Heart left ventricle (tissue), 16 donors: ENCODE measurements at places on chromosomes 2 and 18. TPM values are rescaled to one million over a fixed set of nuclear protein-coding genes. Genes with fewer than 3 reads are reported as not detected.
A peak's percentile ranks its signal among the peaks of the same experiment; 100 is the strongest.

- DNase-seq: no peak
Measured at GRCh38 chr2:154670083-154670482, 28.4 kb upstream of the KCNJ3 start.

DNA sequence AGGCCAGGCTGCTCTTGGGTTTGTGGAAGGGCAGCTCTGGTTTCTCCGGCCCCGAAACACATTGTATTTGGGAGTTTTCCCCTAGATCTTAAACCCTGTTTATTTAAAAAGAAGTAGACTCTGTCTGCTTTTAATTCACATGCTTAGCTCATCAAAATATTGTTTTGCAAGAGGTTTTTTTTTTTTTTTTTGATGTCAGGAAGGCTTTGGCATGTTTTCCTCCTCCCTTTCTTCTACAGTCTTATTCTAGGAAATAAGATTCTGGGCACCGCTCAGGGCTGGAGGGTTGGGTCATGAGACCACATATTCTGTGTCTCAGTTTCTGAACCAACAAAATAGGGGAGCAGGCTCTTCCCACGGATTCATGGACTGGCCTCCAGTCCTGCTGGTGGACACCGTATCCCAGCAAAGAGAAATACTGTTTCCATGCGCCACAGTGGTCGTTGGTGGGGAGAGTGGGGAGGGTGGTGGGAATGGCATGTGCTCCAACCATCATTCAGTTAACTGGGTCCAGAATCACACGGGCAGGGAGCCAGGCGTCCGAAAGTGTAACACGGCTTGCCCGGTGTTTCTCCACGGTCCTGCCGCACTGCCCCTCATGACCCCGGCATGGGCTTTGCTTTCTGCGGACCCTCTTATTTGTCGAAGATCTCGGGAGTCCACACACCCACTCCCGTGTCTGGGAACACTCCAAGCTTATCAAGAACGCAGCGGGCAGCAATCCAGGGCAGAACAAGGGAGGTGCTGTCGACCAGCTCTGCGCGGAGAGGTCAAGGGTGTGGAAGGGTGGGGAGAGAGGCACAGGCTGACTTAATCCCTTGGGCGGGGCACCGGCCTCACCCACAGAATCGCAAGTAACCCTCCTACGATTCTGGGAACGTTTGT lies 176.7 kb downstream of the GLI2 start:
- DNase-seq: peak; percentile 80

GRCh38 chr2:36449213-36449612 lies 93.6 kb downstream of the CRIM1 start:
- DNase-seq: no peak

GRCh38 chr2:61512768-61513398 lies 25.3 kb downstream of the XPO1 start:
- no peak for DNase-seq

- no peak for DNase-seq
Measured at GRCh38 chr2:9430316-9431293, 7.2 kb downstream of the CPSF3 start.

DNA sequence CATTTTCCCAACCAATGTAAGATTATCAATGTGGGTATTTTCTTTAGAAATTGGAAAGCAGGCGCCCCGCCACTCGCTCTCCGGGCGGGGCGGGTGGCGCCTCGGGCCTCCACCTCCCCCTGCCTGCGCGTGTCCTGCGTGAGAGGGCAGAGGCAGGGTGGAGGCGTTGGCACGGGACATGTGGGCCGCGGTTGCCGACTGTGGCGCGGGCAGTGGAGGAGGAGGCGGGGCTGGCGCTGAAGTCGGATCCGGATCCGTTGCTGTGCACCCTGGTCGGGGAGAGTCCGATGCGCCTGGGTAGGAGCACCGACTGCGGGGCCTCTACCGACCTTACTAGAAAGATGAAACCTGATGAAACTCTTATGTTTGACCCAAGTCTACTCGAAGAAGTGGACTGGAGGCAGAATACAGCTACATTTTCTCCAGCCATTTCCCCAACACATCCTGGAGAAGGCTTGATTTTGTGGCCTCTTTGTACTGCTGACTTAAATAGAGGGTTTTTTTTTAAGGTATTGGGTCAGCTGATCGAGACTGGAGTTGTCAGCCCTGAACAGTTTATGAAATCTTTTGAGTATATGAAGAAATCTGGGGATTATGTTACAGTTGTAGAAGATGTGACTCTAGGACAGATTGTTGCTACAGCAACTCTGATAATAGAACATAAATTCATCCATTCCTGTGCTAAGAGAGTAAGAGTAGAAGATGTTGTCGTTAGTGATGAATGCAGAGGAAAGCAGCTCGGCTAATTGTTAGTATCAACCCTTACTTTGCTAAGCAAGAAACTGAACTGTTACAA lies 37.9 kb downstream of the PMS1 start:
- DNase-seq: no peak

- no peak for DNase-seq
Measured at GRCh38 chr2:98568161-98568956, 40.0 kb downstream of the COA5 start.

Gene RIT2
- total RNA-seq: not detected

Gene DNER
- total RNA-seq: 3.3 TPM

Gene SPATA3
- not detected for total RNA-seq

Gene BCL11A
- total RNA-seq: 19.3 TPM
